ENCODE measurements at places on chromosomes 1 and 21.

- peak; percentile 7 for DNase-seq
These were observed 227.2 kb downstream of the OLFM3 start for GRCh38 chr1:101769520-101769919.

DNA sequence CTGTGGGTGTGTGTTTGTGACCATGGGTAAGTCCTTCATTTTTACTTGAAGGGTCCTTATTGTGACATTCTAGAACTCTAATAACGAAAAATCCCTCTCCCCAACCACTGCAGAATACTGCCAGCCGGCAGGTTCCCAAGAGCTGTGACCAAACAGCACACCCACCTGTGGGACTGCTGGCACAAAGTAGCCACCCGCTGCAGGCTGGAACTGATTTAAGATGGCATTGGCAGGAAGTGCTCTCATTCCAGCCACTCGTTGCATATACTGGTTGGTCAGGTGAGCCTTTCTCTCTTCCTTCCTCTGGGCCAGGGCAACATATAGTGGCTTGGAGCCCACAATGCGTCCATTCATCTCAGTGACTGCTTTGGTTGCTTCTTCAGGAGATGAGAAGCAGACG lies 11.6 kb downstream of the PABPC4 start:
- no peak for DNase-seq

- DNase-seq, result no peak
These were observed 207.8 kb upstream of the NRIP1 start for GRCh38 chr21:15272591-15272990.

- no peak for DNase-seq
These were observed 125.1 kb upstream of the FGGY start for GRCh38 chr1:59171788-59172187.

GRCh38 chr1:158121604-158122254 lies 59.0 kb upstream of the CD1D start:
- DNase-seq, result peak; percentile 43

DNA sequence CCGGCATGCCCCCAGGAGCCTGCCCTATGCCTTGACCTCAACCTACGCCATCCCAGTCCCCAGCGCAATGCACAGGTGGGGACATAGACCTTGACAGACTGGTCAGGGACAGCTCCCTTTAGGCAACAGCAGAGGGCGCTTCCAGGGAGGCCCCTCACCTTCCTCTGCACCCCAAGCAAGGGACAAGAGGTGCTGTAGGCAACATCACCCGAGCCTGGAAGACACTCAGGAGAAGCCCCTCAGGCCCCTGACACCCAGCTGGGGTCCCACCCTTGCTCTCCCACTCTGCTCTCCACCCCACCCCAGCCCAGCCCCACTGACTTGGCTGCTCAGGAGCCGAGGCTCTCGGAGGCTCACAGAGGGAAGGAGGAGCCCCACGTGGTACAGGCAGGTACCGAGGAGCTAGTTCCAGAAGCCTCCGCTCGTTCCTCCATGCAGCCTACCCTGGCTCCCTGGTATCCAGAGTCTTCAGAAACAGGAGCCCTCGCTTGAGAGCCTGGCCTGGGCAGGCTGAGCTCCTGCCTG lies 2.4 kb upstream of the WNT3A start:
- no peak for DNase-seq

DNA sequence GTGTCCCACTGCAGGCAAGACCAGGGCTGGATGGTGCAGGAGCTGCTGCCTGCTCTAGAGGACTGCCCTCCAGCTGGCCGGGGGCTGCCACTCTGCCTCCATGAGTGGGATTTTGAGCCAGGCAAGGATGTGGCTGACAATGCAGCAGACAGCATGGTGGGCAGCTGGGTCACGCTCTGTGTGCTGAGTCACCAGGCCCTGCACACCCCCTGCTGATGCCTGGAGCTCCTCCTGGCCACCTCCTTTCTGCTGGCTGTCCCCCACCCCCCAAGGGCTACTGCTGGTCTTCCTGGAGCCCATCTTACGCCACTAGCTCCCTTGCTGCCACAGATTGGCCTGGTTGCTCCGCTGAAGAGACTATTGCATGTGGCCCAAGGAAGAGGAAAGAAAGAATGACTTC lies 3.9 kb upstream of the ZSCAN20 start:
- DNase-seq, result no peak

DNA sequence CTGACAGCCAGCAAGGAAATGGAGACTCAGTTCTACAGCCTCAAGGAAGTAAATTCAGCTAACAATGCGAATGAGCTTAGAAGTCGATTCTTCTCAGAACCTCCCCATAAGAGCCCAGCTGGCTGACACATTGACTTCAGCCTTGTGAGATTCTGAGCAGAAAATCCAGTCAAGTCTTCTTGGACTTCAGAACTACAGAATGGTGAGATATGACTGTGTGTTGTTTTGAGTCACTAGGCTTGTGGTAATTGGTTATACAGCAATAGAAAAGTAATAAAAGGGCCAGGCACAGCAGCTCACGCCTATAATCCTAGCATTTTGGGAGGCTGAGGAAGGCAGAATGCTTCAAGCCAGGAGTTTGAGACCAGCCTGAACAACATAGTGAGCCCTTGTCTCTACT lies 161.8 kb upstream of the IVNS1ABP start:
- DNase-seq, result no peak

GRCh38 chr1:241918879-241919278 lies 38.7 kb upstream of the BECN2 start:
- no peak for DNase-seq

- DNase-seq, result no peak
These were observed 76.1 kb downstream of the CD58 start for GRCh38 chr1:116494745-116495144.

GRCh38 chr21:26835714-26836265 lies 9.4 kb downstream of the ADAMTS1 start:
- DNase-seq, result no peak

DNA sequence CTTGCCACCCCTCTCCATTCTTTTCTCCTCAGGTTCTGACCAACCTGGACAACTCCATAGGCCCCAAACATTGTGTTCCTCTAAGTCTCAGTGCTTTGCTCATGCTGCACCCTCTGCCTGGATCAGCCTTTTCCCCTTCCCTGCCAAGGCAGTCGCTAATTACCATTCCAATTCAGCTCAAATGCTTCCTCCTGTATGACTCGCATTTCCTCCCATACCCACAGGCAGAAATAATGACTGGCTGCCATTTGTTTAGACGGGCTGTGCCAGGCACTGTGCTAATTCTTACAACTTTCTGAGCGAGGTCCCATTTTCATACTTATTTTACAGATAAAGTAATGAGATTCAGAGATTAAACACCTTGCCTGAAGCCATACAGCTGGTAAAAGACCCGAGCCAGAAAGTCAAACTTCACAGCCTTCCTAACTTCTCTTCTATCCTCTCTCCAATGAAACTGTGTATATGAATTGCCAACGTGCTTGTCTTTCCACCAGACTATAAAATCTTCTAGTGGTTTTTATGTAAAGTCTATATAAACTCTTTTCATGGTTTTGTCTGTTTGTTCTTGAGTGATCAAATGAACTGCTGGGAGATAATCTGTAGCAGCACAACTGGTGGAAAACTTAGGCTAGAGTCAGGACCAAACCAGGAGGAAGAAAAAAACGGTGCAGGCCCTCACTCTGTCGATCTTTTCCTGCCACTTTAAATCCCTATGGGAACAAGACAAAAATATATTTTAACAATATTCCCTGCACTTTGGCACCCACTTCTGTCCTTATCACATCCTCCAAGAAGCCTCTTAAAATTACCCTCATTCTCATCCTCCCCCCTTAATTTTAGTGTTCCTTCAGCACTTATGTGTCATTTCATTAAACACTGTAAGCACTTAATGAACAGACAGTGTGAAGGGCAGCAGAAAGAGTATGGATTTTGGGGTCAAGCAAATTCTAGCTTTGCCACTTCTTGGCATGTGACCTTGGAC lies 33.7 kb downstream of the RAB3B start:
- DNase-seq, result no peak

- no peak for DNase-seq
These were observed 369.4 kb downstream of the KCNH1 start for GRCh38 chr1:210764536-210764935.

GRCh38 chr1:66402194-66402593 lies 131.8 kb upstream of the SGIP1 start:
- DNase-seq, result no peak

DNA sequence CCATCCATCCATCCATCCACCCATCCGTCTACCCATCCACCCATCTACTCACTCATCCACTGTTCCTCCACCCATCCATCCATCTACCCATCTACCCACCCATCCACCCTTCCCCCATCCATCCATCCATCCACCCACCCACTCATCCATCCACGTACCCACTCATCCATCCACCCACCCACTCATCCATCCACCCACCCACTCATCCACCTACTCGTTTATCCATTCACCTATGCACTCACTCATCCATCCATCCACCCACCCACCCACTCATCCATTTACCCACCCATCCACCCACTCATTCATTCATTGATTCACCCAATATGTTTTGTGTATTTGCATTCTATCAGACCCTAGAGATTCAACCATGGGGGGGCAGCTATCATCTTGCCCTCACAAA lies 27.2 kb downstream of the TNFRSF8 start:
- no peak for DNase-seq

GRCh38 chr1:44790968-44791801 lies 3.2 kb upstream of the BEST4 start:
- DNase-seq, result no peak

- no peak for DNase-seq
These were observed 129.6 kb downstream of the ACBD6 start for GRCh38 chr1:180372728-180373127.

DNA sequence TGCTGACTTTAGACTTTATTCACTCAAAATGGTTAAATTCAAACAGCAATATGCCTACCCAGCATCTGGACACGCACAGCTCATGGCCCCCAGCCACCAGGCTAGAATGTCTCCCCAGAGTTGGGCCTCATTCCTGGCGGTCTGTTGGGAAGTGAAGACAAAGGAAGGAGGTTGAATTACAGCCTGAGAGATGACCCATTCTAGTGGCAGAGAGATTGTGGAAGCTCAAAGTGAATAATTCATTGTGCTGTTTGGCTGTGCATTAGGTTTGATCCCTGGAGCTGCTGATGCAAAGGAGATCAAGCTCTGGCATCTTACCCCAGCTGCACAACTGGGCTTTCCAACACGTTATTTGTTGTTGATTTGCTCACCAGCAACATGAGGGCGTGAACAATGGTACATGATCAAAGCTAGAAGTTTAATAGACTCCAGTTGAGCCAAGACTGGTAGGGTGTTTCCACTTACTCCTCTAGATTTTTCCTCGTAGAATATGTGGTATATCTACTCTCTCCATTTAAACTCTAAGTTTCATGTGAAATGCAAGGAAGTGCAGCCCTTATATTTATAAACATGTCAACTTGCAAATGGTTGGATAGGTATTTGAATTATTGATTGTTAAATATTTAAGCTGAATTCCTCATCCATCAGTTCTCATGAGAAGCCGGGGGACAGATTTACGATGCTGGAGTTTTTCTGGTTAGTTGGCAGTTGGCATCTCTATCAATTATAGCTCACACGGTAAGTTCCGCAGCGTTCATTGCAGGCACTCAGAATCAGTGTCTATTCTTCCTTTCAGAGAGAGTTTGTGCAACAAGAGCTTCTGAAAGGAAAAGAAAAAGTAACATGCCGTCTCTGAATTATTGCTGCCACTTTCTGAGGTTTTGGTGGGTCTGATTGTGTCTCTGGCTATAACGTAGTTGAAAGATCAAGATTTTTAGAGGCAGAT lies 222.7 kb downstream of the TM2D1 start:
- no peak for DNase-seq

DNA sequence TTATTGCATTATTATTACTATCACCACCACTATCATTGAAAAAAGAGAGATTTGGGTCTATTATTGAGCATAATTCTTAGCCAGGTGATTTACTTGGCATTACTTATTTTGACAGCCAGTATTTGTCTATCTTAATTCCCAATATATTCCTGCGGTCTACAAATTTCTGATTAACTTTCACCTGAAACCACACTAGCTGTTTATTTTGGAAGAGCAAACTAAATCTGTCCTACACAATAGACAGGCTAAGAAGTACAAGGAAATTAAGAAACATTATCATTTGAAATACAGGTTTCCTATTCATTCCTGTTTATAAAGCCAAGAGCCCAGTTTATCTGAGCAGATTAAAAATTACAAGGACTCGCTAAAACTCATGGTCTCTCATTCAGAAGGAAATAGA lies 6.9 kb upstream of the LYST start:
- no peak for DNase-seq

DNA sequence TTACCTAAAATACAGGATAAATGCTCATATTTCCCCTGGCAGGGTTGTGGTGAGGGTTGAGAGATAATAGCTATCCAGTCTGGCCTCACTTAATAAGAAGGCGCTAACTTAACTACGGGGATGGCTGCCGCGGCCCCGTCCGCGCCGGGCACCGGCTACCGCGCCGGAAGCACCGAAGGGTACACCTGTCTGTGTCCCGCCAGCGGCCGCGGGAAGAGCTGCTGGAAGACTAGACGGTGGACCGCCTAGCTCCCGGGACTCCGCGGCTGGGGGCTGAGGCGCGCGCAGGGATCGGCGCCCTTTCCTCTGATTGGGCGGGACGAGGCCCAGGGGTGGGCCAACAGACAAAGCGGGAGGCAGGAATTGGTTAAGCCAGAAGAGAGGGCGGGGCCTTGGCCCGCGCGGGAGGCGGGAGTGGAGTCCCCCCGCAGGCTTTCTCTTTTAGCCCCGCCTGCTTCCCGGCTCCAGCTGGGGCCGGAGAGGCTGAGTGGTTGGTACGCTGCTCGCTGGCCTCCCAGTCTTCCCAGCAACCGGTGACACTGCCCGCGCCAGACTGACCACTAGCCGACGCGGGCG lies at the start of gene ZNF672:
ZNF672 (plus strand) TSS at position 444 of the 576 bp plus-strand sequence. CDS start 9,051 bp downstream, outside the sequence.
- DNase-seq, result peak; percentile 99

DNA sequence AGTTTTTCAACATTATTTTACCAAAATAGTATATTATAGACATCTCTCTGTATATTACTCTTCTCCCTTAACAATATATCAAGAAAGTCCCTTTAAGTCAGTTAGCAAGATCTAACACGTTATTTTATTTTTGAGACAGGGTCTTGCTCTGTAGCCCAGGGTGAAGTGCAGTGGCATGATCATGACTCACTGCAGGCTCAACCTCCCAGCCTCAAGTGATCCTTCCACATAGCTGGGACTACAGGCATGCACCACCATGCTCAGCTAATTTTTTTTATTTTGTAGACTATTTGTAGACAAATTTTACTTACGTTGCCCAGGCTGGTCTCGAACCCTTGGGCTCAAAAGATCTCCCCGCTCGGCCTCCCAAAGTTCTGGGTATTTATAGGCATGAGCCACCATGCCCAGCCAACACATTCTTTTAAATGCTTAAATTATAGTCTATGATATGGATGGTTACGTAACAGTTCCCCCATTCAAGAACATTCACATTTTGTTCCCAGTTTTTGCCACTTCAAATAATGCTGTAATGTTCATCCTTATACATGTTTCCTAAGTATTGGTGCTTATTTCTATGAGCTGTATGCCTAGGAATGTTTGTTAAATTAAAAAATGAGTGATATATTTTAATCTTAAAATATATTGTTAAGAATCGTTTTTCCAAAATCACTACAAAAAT lies 70.4 kb downstream of the TUT4 start:
- no peak for DNase-seq

GRCh38 chr1:160154790-160155189 lies 3.4 kb downstream of the ATP1A4 start:
- no peak for DNase-seq

Data from NCI-H1048 (cell line).